CD4-positive, alpha-beta memory T cell (primary cell): ENCODE measurements at places on chromosomes 2 and 18. TPM values are rescaled to one million over a fixed set of nuclear protein-coding genes. Genes with fewer than 3 reads are reported as not detected.

Gene PROKR1
- total RNA-seq = not detected

DNA sequence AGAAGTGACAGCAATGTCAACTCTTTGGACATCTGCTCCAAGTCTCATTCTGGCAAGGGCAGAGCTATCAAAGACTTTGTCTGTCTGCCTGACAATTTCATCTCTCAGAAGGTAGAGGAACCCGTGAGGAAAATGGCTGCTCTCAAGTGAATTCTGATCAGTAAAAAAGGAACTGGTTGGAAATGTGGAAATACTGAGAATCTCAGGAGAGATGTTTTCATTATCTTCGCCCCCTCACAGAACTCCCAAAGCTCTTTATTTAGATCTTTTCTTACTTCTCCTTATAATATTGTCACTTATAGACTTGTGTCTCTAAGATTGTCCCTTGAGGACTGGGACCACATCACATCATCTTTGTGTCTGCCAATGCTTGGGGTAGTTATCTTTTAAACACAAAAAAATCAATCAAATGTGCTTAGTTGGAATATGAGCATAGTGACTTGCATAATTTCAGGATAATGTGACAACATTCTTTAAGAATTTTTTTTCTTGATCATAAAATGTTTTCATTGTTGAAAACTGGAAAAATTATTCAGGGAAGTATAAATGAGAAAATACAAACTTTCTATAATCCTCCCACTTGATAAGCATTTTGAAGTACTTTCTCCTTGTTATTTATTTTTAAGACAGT lies 68.2 kb upstream of the ITGB6 start:
- H3K27ac ChIP-seq = no peak overlapping the region
- H3K4me1 ChIP-seq = peaks cover 29% of the 10 kb centered on the region
- no peaks in the 10 kb centered on the region for H3K27me3 ChIP-seq
- no peak for DNase-seq

- H3K4me1 ChIP-seq = no peaks in the 10 kb centered on the region
- H3K27me3 ChIP-seq = no peaks in the 10 kb centered on the region
- H3K27ac ChIP-seq = no peak overlapping the region
- H3K4me3 ChIP-seq = no peak overlapping the region
- no peak for DNase-seq
- no peaks in the 10 kb centered on the region for H3K36me3 ChIP-seq
Observed at GRCh38 chr18:46567196-46567595, 89.8 kb downstream of the LOXHD1 start.

- H3K4me3 ChIP-seq = no peak overlapping the region
- peaks cover 6% of the 10 kb centered on the region for H3K4me1 ChIP-seq
- H3K27ac ChIP-seq = no peak overlapping the region
- no peak for DNase-seq
- no peaks in the 10 kb centered on the region for H3K27me3 ChIP-seq
- no peaks in the 10 kb centered on the region for H3K36me3 ChIP-seq
Observed at GRCh38 chr2:71547616-71548285, 94.4 kb downstream of the DYSF start.

DNA sequence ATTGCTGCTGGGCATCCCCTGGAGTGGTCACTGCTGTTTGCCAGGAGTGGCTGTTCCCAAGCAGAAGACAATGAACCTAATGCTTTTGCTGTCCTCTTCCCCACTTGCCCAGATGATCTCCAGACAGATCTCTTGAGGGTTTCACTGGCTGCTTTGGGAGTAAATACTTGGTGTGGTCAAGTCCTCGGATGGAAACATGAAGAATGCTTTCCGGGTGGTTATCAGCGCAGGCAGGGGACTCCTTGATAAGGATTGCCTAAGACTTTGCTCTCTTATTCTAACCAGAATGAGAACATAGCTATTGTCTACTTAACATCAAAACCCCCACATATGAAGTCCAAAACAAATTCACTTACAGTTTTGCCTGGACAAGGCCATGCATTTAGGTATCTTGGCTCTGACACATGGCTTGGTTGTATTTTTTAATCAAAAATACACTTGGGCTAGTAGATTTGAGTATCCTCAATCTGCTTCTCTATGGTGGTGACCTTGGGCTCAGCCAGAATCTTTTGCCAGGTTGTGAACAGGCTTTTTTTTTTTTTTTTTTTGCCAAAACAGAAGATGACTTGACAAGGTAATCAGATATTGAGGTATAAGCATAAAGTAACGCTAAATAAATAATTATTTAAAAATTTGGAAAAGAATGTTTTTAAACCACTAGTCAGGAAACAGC lies 34.8 kb upstream of the MYO3B start:
- DNase-seq = no peak
- H3K27me3 ChIP-seq = no peaks in the 10 kb centered on the region
- no peaks in the 10 kb centered on the region for H3K36me3 ChIP-seq
- no peak overlapping the region for H3K27ac ChIP-seq

GRCh38 chr2:73700131-73700611 lies 37.0 kb downstream of the TPRKB start:
- no peaks in the 10 kb centered on the region for H3K4me1 ChIP-seq
- no peak overlapping the region for H3K27ac ChIP-seq
- DNase-seq = no peak
- H3K27me3 ChIP-seq = no peaks in the 10 kb centered on the region

DNA sequence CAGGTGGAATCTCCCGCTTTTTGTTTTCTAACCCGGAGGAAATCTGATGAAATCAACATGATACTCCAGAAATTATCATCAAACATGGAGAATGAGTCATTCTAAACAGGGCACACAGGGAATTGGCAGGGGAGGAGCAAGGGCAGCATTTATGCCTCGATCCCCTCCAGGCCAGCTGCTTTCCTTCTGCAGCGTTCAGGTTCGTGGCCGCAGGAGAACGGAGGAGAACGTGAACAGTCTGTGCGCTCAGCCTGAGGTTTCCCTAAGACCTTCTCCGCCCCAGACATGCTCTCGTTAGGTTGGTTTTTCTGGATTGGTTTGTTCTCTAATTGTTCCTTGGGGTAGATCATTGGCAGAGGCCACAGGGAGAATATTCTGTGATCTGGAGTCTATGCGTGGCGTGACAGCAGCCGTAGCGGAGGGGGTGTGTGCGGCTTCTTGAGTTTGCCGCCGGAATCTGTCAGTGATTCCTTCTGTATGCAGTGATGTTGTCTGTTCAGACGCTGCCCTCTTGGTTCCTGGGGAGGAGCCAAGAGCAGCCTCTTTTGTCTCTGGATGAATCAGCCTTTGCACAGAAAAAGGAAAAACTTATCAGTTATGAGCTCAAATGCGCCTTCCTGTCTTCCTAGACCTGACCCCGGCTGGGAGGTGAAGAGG lies 75.9 kb downstream of the SH3BP4 start:
- no peak for DNase-seq
- no peak overlapping the region for H3K27ac ChIP-seq
- no peaks in the 10 kb centered on the region for H3K27me3 ChIP-seq
- H3K4me3 ChIP-seq = no peak overlapping the region
- H3K36me3 ChIP-seq = no peaks in the 10 kb centered on the region
